ENCODE measurements at places on chromosomes 12 and 14.

- DNase-seq = no peak
These were observed 157.1 kb upstream of the GARIN2 start for GRCh38 chr14:67031920-67032774.

GRCh38 chr14:93007225-93007997, 84.5 kb downstream of the CHGA start:
- no peak for DNase-seq

DNA sequence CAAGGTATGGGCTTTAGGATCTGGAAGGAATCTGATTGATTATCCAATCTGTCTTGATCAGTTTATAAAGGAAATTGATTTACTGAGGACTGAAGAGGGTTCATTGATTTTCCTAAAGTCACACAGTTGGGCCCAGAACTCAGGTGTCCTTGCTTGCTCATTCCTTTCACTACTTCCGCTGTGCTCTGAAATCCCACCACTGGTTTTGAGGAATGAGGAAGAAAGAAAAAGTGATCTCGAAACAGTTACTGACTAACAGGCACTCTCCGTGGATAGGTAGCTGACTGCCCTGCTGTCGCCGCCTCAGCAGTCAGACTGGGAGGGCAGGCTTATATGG, at the start of gene FITM1:
Gene FITM1 (plus strand): TSS at position 280 of the 337 bp plus-strand sequence. CDS start 905 bp downstream, outside the sequence.
- no peak for DNase-seq

- no peak for DNase-seq
These were observed 294.1 kb upstream of the FLRT2 start for GRCh38 chr14:85235868-85236267.

- DNase-seq = no peak
These were observed 937.2 kb upstream of the FLRT2 start for GRCh38 chr14:84592770-84593169.

- DNase-seq = no peak
These were observed 189.1 kb downstream of the BMP4 start for GRCh38 chr14:53767566-53767965.

GRCh38 chr12:117521867-117522266, 160.4 kb upstream of the NOS1 start:
- no peak for DNase-seq

- no peak for DNase-seq
These were observed 50.0 kb downstream of the PPFIBP1 start for GRCh38 chr12:27573972-27574371.

DNA sequence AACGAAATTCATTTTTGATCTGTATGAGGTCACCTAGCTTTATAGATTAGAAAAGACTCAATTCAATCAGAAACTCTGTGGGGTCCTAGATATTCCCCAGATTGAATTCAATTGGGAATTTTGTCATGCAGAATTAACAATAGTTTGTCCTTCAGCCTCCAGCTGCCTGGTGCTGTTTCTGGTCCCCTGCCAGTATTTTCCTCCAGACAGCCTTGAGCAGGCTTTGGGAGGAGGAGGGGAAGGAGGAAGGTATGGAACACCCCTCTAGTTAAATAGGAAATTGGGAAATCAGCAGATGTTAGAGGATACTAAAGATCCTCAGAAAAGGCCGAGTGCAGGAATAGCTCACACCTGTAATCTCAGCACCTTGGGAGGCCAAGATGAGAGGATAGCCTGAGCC, 10.6 kb downstream of the GRIP1 start:
- DNase-seq = no peak

- peak; percentile 54 for DNase-seq
These were observed 34.1 kb downstream of the ANO2 start for GRCh38 chr12:5910790-5911548.

GRCh38 chr14:101196795-101197590, 293.5 kb upstream of the RTL1 start:
- peak; percentile 77 for DNase-seq

- DNase-seq = peak; percentile 67
These were observed 22.7 kb downstream of the CCNK start for GRCh38 chr14:99503848-99504453.

DNA sequence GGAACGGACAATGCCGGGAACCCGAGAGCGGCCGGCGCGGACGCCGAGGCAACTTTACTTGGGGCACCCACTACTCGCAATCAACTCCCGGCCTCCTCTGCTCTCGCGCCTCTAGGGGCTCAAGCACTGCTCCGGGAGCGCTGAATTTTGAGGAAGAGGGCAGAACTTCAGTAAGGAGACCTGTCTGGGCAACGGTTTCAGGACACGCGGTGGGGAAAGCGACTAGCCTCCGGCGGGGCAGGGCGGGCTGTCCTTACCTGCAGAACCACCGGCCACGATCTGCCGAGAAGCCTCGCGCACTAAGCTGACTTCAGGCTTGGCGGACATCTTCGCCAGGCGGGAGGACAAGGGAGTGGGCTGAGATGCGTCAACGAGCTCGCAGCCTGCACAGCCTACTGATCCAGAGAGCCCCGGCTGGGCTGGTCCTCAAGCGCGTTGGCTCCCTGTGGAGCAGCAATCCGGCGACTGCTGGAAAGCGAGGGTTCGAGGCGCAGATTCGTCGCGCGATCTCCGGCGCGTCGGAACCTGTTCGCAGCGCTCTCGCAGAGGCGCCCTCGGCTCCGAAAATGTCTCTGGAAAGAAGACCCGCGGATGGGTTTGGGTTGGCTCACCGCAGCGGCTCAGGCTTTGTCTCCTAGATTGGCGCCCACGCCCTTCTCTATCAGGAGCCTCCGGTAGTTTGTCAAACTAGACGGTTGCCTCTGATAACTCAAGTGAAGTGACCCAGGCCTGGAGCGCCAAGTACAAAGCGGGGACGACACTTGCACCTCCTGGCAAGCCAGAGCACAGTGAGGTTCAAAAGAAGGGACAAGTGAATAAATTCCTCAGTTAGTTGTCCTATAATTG, at the start of gene SLC25A21:
Gene SLC25A21 (minus strand): TSS at position 583 of the 846 bp plus-strand sequence.
- DNase-seq = peak; percentile 90

- DNase-seq = no peak
These were observed 3.7 kb downstream of the ANO6 start for GRCh38 chr12:45219621-45220020.

- no peak for DNase-seq
These were observed 37.3 kb upstream of the E2F7 start for GRCh38 chr12:77102691-77103090.

DNA sequence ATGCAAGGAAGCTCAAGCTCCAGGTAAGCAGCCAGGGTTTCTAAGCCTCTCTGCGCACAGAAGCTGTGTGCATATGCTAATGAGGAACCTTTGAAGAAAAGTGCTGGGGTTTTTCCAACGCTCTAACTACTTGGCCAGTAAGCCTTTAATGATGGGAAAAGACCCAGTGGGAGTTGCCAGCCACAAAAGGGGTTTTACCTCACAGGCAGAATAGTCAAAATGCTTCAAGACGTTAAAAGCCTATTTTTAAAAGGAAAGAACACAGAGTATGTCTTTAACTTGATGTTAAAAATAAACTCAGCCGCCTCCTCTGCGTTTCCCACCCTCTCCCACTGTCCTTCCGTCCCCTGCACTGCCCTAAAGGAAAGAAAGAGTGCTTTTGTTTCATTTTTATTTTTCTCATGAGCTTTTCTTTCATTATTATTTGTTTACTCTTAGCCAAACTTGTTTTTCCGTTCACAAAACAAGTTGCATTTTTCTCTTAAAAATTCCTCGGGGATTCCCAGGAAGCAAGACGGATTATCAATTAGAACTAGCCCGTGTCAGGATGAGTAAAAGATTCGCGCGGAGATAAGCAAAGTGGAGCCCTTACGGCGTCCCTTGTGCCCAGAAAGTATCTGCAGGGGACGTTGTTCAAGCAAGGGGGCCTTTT, 209.8 kb upstream of the NUDT4 start:
- DNase-seq = no peak

DNA sequence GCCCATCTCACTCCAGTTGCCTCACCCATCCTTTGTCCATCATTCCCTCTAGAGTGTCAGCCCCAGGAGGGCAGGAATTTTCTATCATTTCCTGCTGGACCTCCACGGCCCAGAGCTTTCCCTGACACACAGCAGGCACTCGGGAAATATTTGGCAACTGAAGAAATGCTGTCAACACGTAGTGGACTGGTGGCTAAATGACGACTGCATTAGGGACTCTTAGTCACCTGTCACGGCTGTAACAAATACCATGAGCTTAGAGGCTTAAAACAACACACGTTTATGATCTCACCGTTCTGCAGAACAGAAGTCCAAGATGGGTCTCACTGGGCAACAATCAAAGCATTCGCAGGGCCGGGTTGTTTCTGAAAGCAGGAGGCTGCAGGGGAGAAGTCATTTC, 91.3 kb downstream of the PHETA1 start:
- no peak for DNase-seq

DNA sequence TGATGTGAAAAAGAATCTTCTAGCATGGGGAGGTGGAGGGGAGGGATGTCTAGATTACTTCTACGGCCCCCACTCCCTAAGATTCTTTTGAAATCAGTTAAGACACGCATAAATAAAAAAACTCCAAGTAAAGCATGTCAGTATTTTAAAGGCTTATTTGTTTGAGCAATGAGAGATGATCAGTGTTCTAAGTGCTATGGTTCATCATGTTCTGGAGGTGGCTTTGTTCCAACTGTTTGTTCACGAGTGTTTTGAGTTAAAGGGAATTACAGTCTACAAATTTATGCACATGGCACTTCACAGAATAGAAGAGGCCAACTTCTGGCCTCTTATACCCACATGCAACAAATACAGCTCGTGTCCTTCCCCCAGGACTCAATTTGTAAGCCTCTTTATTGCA, 394.9 kb downstream of the RAD51B start:
- DNase-seq = no peak

DNA sequence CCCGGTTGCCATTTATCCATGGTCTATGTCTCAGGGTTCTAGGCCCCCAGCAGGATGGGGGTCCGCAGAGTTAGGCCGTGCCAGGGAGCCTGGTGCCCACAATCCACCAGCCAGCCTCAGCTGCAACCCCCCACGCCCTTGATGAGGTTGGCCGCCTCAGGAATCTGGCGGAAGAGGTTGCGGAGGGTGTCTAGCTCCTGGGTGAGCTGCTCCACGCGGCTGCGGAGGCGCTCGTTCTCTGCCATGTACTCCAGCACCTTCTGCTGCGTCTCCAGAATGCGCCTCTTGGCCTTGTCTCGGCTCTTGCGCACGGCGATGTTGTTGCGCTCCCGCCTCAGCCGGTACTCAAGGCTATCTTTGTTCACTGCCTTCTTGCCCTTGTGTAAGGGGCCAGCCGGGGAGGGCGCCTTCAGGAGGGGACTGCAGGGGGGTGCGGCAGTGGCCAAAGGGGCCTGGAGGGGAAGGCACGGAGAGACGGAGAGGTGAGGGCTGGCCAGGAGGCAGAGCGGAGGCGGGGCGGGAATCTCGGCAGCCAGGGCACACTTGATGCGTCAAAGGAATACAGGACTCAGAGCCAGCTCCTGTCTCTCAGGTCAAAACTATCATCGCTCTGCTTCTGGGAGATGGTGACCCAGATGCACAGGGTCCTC, 1.6 kb downstream of the CEBPE start:
- DNase-seq = peak; percentile 82

DNA sequence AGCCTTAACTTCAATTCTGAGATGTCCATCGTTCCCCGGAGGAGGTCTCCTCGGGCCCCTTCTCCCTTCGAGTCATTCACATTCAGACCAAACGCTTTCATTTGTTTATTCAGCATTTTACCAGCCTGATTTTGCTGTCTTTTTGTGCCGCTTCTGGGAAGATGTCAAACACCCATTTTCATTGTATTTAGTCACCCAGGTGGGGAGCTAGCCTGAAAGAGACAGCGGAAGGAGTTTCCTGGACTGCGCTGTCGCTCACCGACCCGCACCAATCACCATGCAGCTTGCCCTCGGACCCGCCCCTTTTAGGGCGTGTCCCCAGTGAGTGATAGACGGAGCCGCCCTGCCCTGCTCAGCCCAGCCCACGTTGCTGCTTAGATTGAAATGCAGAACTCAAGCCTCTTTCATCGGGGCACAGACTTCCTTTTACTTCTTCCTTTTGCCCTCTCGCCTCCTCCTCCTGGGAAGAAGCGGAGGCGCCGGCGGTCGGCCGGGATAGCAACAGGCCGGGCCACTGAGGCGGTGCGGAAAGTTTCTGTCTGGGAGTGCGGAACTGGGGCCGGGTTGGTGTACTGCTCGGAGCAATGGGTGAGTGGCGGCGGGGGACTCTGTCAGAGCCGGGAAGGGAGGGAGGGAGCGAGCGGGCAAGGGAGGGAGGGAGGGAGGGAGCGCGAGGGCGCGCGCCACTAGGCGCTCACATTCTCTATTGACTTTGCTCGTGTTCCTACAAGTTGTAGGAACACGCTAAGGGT, at the start of gene PAX9:
Gene PAX9 (plus strand): TSS at position 355 of the 752 bp plus-strand sequence. CDS start 230 bp downstream, at position 585.
- DNase-seq = peak; percentile 86

- DNase-seq = no peak
These were observed 258.9 kb downstream of the VRK1 start for GRCh38 chr14:97056086-97056485.

- no peak for DNase-seq
These were observed 261.8 kb downstream of the BTG1 start for GRCh38 chr12:91883811-91884210.

DNA sequence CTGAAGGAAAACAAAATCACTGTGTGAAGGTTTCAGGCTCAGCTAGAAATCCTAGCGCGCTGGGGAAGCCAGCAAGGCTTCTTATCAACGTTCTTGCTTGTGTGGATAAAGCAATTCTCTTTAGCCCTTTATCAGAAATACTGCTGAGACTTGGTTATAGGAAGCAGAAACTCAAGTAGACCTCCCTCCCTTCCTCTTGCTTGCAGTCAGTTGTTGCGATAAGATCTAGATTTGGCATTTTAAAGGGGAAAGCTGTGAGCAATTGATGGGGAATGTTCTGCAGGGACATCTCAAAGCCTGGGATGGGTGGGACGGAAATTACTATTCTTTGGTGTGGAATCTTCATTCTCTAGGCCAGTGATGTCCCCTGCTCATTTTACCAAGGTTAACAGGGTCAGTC, 76.4 kb upstream of the ANO4 start:
- DNase-seq = no peak

- no peak for DNase-seq
These were observed 15.3 kb upstream of the MYF6 start for GRCh38 chr12:80692114-80692513.

GRCh38 chr12:30100741-30101140, 317.0 kb upstream of the TMTC1 start:
- no peak for DNase-seq

GRCh38 chr14:55546212-55546874, 33.7 kb upstream of the KTN1 start:
- no peak for DNase-seq

DNA sequence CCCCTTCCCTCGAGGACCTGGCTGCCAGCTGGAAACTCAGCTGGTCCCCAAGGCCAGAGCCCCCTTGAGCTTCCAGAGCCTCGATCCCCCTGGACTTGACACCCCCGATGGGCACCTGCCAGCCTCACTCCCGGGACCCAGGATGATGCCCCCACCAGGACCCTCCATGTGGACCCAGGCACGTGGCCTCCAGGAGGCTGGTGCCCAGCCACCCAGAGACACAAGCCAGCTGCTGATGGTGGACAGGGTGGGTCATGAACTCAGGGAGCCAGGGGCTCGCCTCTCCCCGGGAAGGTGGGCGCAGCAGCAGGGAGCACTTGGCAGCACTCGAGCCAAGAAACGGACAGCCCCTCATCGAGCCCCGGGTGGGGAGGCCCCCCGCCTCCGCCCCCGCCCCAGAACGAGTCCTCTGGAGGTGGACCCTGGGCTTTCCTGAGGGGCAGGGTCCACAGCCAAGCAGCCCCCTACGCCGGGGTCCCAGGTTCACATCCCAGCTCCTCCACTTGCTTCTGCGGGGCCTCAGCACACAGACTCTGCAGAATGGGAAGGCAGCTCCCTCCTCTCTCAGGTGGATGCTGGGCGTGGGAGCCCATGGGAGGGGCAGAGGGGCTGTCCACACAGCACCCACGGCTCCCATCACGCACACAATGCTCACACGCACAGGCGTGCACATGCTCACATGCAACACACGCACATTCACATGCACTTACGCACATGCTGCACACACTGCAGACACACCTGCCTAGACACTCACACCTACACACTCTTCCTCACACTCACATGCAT, 12.1 kb downstream of the C14orf180 start:
- DNase-seq = no peak

- DNase-seq = peak; percentile 72
These were observed 368.0 kb downstream of the TMEM121 start for GRCh38 chr14:105894125-105894977.
